Stimulated activated CD4-positive, alpha-beta T cell treated with anti-CD3 and anti-CD28 coated beads, Interleukin-15, amount 100 ng/mL, for 48 hours (primary cell): ENCODE measurements at places on chromosomes 13 and 19.

DNA sequence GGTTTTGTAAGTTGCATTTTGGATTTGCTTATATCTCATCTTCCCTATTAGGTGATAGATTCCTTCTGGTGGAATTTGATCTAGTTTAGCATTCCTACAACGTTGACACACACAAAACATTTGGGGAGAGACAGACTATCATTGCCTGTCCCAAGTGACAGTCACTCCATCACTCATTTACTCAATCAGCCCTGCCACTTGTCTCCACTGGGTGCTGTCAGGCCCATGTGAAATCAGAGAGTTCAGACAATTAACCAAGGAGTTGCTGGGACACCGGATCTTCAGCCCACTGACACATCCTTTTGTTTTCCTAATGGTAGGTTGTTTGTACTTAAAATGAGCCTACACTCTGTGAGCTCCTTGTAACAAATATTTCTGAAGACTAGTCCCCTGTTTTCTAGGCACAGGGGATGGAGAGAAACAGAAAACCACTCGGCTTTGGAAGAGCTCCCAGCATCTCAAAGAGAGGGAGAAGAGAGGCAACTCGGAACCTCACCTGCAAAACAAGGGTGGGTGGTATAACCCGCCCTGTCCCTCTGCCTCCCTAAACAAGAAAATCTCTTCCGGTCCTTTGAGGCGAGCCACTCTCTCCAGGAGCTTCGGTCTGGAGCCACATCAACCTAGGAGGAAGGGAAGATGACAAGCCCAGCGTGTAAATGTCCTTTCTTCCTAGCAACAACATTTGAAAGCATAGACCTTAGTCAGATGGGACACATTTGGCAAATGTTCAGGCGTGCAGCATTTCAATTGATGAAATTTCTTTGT, 440.9 kb upstream of the KLF12 start:
- DNase-seq = no peak

- DNase-seq = no peak
These were observed 6.0 kb downstream of the TMED1 start for GRCh38 chr19:10829967-10830366.

DNA sequence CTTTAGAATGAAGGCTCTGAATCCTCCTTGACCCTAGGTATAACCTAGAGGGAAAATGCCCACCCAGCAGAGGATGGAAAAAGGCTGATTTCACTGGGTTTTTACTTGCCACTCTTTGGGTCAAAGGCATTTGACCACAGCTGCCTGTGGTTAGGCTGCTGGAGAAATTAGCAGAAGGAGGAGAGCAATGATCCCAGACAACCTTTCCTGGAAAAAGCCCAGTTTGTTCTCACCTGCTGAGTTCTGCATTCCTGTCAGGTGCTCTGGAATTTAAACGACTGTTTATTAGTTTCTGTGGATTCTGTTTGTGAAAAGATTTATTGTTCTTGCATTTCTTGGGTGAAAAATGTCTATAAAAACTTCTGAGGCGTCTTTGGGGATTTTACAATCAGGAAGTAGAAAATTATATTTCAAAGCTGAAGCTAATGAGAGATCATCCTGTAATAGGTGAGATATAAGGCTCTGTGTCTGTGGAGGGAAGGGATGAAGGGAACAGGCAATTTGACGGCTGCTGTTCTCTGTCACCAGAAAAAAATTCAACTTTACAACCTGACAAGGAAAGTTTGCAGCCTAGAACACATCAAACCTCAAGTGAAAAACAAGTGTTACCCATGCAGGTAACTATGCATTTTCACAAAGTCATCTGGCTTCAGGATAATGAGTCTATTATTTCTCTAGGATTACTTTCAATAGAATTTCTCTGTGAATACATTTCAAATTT, 519.7 kb downstream of the DIAPH3 start:
- DNase-seq = no peak

GRCh38 chr13:105063676-105064075, 1471.8 kb downstream of the EFNB2 start:
- DNase-seq = no peak

GRCh38 chr19:51771376-51772130, 10.6 kb downstream of the FPR2 start:
- DNase-seq = no peak
